Neural progenitor cell (in vitro differentiated cells): ENCODE measurements at places on chromosomes 3 and 15. TPM values are rescaled to one million over a fixed set of nuclear protein-coding genes. Genes with fewer than 3 reads are reported as not detected.

The LRRIQ4 gene
- total RNA-seq = not detected in 2 replicates

The PTPRG gene
- total RNA-seq = 65.1 and 65.3 TPM in 2 replicates

DNA sequence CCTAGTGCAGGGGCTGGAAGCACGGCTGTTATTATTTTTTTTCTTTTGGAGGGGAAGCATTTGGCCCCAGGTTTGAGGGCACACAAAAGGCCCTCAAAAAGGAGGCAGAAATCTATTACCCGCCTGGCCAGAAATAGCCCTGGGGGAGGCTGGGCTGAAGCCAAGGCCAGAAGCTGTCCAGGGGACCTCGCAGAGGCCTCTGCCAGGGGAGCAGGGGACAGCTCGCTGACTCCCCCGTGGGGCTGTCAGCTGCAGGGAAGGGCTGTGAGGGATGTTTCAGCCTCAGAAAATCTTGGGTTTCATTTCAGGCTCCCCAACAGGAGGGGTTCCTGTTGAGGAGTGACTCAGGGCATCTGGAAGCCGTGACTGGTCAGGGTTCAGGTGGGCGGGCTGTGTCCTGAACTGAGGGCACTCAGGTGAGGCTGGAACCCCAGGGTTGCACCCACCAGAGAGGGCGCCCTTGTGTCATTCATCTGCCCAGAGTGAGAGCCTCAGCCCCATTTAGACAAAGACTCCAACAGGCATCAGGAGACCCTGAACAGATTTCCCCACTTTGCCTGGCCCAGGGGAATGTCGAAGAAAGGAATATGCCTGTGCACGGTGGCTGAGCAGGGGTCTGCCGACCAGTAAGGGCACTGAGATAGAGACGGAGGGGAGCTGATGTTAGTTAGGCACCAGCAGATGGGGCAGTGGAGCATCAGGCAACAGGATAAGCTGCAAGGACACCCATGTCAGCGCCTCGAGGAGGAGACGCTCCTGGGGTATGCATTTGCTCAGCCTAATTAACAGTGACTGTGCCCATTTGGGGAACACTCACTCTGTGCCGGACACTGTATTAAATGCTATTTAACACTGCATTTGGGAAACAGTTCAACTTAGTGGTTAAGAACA, 43.5 kb upstream of the SLC6A11 start:
- no peak overlapping the region for H3K27ac ChIP-seq
- H3K4me3 ChIP-seq = no peak overlapping the region
- DNase-seq = peak; percentile 40
- H3K27me3 ChIP-seq = peaks cover 23% of the 10 kb centered on the region
- no peaks in the 10 kb centered on the region for H3K36me3 ChIP-seq

DNA sequence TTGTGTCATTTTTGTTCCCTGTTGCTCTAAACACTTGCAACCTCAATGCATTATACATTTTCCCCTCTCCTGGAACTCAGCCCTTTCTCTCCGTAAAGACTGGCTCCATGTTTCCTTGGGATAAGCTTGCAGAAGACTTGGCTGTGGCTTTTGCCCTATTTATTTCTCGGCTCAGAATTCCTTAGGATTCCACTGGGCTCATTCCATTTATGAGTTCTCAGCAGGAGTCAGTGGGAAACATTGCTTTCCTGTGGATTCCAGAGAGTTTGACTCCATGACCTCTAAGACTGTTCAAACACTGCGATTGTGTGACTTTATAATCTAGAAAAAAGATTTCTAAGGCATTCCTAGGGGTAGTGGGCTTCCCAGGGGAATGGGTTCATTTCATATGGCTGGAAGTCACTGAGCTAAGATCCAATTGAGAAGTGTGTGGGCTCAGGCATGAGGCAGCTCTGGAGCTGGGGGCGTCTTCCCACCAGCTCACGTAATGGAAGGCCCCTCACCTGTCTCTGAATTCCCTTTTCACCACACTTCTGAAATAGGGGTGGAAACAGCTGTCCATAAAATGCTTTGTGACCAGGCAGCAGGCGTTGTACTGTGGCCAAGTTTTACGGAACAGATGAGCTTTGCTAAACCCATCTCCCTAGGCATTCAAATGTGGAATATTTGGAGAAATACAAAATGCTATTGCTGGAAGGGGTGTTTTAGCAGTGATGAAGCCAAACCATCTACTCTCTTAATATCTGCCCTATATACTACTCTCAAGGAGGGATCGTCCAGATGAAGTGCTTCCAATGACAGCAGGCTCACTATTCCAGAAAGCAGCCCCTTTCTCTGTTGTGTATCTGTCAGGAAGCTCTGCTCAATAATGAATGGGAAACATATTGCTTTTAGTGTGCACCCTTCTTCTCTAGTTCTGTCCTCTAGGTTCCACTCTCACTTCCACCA, 91.8 kb upstream of the BCL6 start:
- H3K36me3 ChIP-seq = no peaks in the 10 kb centered on the region
- no peaks in the 10 kb centered on the region for H3K27me3 ChIP-seq
- peaks cover 19% of the 10 kb centered on the region for H3K4me1 ChIP-seq
- DNase-seq = peak; percentile 35
- H3K27ac ChIP-seq = no peak overlapping the region

GRCh38 chr3:65829228-65829627, 209.5 kb downstream of the MAGI1 start:
- H3K27me3 ChIP-seq = no peaks in the 10 kb centered on the region
- H3K4me3 ChIP-seq = no peak overlapping the region
- H3K4me1 ChIP-seq = peaks cover 38% of the 10 kb centered on the region
- H3K27ac ChIP-seq = no peak overlapping the region
- DNase-seq = no peak
- H3K36me3 ChIP-seq = no peaks in the 10 kb centered on the region

The SV2B gene
- total RNA-seq = 0.02 and 0.19 TPM in 2 replicates
